Caco-2 (cell line): ENCODE measurements at places on chromosomes 11 and 22.
A peak's percentile ranks its signal among the peaks of the same experiment; 100 is the strongest.

GRCh38 chr22:39422721-39423120 lies 23.1 kb downstream of the TAB1 start:
- no peak for DNase-seq

GRCh38 chr11:82718307-82718706 lies 15.4 kb downstream of the FAM181B start:
- peak; percentile 35 for DNase-seq

- peak; percentile 1 for DNase-seq
Observed at GRCh38 chr22:43455846-43456245, 44.0 kb downstream of the MPPED1 start.

DNA sequence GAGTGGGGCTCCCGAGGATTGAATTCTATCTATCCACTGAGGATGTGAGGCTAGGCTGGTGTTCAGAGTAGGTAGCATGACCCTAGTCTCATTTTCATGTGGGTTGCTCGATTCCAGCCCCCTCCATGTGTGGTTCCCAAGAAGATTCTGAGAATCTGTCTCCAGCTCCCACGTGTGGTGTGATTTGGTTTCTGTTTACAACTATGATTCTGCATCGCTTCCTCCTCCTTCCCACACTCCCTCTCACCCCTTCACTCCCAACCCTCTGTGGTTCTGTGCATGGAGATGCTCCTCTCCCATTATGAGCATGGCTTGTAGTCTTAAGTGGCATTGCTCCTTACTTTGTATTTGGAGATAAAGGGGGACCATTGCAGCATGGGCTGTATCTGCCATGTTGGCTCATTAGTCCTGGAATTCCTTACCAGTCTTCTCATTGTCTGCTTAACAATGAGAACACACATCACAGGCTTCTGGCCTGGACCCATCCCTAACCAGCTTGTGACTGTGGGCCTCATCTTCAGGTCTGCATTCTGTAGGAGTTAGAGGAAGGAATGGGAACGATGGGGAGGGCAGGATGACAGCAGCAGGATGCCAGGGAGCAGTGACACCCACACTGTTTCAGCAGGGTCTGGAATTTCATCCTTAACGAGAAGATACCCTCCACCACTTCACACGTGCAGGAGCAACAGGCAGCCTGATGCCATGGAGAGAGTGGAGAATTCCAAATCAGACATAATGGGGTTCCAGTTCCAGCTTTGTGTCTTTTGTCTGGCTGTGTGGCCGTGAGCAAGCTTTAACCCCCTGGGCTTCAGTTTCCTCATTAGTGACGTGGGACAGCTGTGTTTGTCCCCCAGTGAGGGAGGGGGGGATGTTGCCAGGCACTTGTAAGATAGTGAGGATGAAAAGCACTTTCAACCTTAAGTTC lies 86.0 kb downstream of the CCDC81 start:
- DNase-seq = no peak

GRCh38 chr22:19719050-19719482 lies 4.3 kb upstream of the GP1BB start:
- DNase-seq = no peak
